ENCODE measurements at places on chromosomes 5 and 9. TPM values are rescaled to one million over a fixed set of nuclear protein-coding genes. Genes with fewer than 3 reads are reported as not detected.

Gene KLF4
- 5.4 TPM for total RNA-seq

Gene CCL19
- not detected for total RNA-seq

Gene PCDHGA1
- 5.2 TPM for total RNA-seq

Gene GCNT4
- 1.5 TPM for total RNA-seq

Gene FANCC
- 27.0 TPM for total RNA-seq

Gene FBP2
- total RNA-seq, result not detected

Gene PANK3
- total RNA-seq, result 162 TPM

Gene WDR31
- 2.4 TPM for total RNA-seq

Gene PCDHGA12
- total RNA-seq, result 20.1 TPM

Gene SPATA31A7
- total RNA-seq, result not detected

Gene SLC1A3
- 562 TPM for total RNA-seq

Gene LIX1
- total RNA-seq, result 5.4 TPM

Gene ELOVL7
- total RNA-seq, result 9.2 TPM

Gene RFESD
- 4.0 TPM for total RNA-seq

Gene GPX8
- 7.9 TPM for total RNA-seq

Gene TRAF1
- 3.6 TPM for total RNA-seq

Gene IPPK
- total RNA-seq, result 11.3 TPM

Gene UBE2QL1
- 22.6 TPM for total RNA-seq

Gene FCN2
- not detected for total RNA-seq
